PC-9 (cell line): ENCODE measurements at places on chromosomes 2 and 18.
A peak's percentile ranks its signal among the peaks of the same experiment; 100 is the strongest.

DNA sequence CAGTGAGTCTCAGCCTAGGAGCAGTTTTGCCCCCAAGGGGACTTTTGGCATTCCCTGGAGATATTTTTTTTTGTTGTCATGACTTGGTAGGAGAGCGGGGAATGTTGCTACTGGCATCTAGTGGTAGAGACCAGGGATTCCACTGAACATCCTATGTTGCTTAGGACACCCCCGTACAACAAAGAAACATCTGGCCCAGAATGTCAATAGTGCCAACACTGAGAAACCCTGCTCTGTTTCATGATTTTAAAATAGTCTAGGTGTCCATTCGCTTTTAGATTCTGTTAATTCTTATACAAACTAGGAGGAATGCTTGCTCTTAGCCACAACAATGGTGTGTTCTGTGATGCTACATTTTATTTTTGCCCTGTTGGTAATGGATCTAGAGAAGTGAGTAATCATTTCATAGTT lies 225.8 kb upstream of the SIX3 start:
- peak; percentile 68 for DNase-seq

DNA sequence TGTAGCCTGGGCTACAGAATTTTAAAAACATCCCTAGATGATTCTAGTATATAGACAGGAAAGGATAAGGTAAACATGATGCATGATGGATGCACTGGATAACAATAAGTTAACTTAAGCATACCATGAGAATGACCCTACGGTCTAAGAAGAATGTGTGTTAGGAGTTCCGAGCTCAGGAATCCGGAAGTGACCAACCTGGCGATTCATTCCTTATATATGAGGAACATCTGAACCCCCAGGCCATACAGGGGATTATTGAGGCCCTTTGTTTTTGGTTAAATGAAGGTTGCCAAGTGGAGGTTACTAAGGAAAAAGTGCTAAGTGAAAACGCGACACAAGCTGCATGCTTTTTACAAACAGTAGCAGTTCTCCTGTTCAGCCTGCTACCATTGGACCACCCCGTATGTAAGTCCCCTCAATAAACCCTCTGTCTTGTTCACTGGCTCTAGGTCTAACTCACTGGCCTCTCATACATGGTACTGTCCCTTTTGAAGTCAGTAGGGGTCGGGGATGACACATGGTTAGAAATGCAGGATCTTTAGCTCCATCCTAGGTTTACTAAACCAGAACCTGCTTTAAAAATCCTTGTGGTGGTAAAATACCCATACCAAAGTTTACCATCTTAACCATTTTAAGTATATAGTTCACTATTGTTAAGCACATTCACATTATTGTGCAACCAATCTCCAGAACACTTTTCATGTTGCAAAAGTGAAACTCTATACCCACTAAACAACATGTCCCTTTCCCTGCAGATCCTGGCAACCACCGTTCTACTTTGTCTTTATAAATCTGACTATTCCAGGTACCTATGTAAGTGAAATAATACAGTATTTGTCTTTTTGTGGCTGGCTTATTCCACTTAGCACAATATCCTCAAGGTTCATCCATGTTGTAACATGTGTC lies 111.0 kb upstream of the MAP4K3 start:
- peak; percentile 96 for DNase-seq

DNA sequence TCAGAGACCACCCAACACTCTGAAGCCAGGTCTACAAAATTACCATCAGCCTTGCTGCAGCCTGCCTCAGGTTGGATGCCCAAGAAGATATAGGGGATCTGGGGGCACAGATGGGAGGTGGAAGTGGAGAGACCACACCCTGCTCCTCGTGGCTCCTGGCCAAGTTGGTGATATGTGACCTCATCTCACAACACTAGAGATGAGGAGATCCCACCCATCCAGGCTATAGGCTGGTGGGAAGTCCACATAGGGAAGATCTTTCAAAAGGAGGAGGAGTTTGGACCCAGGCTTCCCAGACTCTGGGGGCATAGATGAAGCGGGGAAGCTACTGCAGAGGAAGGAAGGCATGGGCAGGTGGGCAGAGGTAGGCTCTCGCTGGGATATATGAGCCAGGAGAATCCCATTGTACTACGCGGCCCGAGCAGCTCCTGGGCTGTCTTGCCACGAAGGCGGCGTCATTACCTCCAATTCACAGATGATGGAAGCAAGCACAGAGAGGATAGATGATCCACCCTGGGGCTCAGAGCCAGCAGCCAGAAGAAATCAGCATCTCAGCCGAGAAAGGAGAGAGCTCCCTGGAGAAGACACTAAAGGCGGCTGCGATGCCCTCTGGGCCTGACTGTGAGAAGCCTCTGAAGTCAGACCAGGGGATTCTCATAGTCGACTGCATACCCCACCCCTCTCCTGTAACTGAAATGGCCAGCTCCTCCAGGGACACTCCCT lies 96.0 kb downstream of the RHOB start:
- DNase-seq = no peak

GRCh38 chr2:34332813-34333212 lies 733.7 kb upstream of the FAM98A start:
- no peak for DNase-seq

DNA sequence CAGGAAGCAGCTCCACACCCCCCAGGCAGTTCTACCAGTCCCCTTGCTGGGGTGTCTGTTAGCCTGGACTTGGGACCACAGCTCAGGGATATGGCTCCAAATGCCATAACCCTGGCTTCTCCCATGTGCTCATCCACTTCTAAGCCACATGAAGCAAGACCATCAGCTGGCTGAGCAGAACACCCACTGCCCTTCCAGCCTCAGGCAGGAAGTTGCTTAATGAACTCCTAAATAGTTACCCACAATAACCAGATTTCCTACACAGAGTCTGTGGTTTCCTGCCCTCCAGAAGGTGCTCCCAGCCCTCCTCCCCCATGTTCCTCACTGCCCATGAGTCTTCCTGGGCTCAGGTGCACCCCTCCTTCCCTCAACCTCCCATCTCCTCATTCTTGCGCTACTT lies 98.3 kb upstream of the EPC2 start:
- DNase-seq = no peak

DNA sequence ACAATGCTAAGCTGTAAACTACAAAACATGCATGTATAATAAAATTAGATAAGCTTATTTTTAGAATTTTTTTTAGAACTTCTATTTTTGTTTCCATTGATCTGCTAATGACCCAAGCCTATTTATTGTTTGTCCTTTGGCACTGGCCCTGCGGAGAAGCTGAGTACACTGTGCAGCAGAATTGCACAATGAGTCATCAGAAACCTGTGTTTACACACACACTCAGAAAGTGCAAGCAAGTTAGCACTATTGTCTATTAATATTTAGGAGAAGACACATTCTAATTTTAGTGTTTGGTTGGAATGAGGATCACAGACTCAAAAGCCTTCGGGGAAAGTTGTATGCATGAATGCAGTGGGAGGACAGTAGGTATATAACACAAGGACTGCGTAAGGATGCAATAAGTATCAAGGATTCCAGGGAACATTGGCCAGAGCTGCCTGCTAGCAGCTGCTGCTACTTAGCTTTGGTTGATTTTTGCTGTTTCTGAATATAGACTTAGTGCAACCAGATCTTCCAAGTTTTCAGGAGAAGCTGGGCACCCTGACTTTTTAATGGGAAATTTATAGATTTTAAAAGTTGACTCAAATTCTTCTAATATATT lies 128.2 kb downstream of the KCNH7 start:
- DNase-seq = no peak

DNA sequence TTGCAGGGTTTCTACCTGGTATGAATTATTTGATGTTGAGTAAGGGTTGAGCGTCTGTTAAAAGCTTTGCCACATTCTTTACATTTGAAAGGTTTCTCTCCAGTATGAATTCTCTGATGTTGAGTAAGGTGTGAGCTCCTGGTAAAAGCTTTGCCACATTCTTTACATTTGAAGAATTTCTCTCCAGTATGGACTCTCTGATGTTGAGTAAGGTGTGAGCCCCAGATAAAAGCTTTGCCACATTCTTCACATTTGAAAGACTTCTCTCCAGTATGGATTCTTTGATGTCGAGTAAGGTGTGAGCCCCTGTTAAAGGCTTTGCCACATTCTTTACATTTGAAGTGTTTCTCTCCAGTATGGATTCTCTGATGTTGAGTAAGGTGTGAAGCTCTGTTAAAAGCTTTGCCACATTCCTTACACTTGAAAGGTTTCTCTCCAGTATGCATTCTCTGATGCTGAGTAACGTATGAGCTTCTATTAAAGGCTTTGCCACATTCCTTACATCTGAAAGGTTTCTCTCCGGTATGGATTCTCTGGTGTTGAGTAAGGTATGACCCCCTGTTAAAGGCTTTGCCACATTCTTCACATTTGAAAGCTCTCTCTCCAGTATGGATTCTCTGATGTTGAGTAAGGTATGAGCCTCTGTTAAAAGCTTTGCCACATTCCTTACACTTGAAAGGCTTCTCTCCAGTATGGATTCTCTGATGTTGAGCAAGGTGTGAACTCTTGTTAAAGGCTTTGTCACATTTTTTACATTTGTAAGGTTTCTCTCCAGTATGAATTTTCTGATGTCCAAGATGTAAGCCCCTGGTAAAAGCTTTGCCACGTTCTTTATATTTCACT lies 27.1 kb downstream of the ZNF519 start:
- DNase-seq = no peak

- peak; percentile 74 for DNase-seq
Measured at GRCh38 chr18:23547846-23548245, 38.5 kb downstream of the NPC1 start.

DNA sequence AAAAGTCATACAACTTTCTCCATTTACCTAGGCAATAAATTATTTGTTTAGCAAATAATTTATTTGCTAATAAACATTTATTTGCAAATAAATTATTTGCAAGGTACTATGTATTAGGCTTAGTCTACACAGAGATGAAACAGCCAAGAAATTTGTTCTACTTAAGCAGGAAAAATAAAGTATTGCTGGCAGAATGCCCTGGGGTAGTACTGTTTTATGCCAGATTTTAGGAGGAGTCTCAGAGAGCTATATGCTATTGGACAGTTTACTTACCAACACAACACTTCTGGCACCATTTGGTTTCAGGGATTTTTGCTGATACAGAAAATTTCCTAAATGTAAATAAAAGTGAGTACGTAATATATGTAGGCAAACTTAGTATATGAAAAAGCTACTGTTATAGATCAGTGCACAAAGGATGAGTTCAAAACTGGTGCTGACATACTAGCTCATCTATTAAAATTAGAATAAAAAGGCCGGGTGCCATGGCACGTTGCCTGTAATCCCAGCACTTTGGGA lies 23.2 kb upstream of the CDKL4 start:
- no peak for DNase-seq

DNA sequence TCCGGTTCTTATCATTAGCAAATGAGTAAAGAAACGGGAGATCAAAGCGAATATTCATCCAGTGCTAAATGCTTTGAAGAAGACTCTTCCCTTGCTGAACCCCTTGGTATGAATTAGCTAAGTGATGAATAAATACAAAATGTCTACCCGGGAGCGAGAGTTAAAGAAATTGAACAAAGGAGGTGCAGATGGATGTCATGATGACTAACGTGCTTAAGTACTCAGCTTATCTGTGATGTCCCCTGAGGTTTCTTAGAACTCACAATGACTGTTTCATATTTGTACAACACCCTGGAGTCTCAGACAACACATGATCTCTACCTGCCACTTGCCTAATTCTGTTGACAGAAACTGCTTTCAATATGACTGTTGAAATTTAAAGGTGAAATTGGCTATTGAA lies 148.5 kb downstream of the TMEM200C start:
- no peak for DNase-seq

GRCh38 chr2:191255756-191256312 lies 10.6 kb downstream of the MYO1B start:
- no peak for DNase-seq

- DNase-seq = no peak
Measured at GRCh38 chr2:196431076-196431475, 208.4 kb upstream of the CCDC150 start.

DNA sequence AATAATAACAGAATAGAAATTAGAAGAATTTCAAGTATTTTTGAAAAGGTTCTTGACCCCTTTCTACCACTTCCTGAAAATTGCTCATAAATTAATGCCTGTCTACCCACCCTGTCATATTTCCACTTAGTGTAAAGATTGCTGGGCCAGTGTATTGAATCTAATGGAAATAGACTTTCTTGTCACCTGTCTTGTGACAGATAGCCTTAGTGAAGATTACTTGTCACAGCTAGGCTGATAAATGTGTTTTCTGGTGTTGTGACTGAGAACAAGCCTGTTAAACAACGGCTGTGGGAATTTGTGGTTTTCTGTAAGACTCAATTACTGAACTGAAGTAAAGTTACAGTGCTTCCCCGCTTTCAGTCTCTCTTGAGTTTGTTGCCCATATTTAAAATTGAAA lies 37.0 kb downstream of the PIK3C3 start:
- DNase-seq = no peak

DNA sequence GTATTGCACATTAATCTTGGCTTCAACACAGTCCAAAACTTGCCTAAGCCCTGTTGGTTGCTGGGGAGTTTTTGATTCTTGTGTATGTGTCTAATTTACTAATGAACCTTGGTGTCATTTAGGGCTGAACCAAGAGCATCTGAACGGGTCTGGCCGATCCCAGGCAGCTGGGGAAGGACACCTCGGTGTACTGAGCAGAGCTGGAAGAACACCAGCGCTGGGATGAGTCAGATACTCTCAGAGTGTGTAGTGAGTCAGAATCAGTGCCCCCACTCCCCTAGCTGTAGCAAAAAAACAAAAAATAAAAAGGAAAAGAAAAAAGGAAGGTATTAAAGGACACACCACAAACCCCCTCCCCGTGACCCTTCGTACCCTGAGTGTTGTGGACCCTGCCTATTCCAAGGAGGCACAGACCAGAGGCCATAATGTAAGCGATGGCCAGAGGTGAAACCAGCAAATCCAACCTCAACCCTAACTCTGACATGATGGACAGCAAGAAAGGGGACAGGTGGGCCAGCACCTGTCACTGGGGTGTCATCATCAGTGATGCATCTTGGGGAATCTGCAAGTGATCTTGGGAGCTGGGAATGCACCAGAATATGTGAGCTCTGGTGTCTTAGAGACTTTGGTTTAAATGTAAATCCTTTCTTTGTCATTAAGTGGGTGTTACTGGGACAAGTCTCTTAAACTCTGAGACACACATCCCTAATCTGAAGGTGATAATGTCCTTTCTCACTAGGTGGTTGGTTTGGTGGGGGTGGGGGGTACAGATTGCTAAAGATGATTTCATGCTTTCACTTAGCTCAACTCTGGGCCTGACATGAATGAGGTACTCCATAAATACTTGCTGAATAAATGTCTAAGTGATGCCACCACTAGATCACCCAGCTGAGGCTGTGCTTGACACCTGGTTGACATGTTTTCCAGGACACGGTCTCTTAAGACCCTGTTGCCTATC lies 34.2 kb upstream of the NCOA1 start:
- DNase-seq = peak; percentile 34

- DNase-seq = no peak
Measured at GRCh38 chr2:121316986-121317385, 32.0 kb upstream of the TFCP2L1 start.
